COR-L47 (cell line): ENCODE measurements at places on chromosomes 4 and X.
A peak's percentile ranks its signal among the peaks of the same experiment; 100 is the strongest.

GRCh38 chr4:137960371-137961050 lies 281.6 kb downstream of the SLC7A11 start:
- no peak for DNase-seq

- no peak for DNase-seq
Observed at GRCh38 chrX:17017134-17017533, 70.7 kb downstream of the REPS2 start.

DNA sequence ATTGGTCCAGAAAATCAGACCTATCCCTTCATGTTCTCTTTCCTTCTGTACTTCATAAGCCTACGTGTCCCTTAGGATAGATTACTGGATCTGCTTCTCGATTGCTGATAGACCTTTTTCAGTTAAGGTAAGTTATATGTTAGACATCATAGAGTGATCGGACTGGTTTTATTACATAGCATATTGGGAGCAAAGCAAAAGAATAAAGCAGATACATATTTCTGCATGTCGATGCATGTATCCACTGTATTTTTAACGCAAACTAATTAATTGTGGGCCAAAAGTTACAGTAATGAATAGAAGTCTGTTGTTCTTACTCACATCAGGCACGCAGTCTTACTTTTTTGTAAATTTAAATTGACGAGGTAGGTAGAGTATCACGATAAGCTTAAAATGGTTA lies 106.4 kb downstream of the SLIT2 start:
- DNase-seq: no peak

DNA sequence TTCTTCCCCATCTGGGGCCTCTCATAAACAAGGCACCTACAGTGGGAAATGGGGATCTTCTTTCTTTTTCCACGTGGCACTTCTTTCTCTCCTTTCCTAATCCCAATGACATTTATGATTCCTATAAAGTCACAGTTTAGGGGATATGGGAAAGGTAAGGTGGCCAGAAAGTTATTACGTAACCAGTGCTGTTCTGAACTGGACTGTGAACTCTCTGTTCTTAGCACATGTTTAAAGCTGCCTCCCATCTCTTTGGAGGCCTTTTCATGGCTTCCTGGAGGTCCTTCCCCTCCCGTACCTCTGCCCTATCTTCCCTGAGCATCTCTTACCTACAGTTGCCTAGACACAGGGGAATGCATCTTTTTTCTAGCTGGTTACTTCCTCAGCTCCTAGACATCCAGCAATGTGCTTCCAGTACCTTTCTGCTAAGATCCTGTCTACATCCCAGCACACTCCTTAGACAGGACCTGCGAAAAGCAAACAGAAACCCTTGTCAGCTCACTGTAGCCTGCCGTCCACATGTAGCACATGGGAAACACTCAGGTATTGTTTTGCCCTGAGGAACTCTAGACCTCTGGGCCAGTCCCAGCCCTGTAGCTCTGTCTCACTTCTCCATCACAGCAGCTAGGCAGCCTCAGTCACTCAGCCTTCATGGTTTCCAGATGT lies 195.4 kb downstream of the NWD2 start:
- no peak for DNase-seq

DNA sequence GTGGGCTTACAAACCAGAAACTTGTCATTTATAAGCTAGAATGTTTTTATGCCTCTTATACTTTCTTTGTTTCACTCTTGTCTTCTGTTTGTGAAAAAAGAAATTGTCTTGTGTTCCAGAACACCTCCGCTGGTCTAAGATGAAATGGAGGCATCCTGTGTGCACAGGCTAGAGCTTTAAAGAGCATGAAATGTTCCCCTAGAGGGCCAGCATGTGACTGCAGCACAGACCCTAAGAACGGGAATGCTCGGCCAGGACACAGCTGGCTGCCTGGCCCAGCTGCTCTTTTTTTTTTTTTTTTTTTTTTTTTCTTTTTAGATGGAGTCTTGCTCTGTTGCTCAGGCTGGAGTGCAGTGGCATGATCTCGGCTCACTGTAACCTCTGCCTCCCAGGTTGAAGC lies 33.6 kb downstream of the SETD7 start:
- DNase-seq: no peak

- DNase-seq: no peak
Observed at GRCh38 chrX:154477891-154478477, 1.1 kb downstream of the LAGE3 start.

DNA sequence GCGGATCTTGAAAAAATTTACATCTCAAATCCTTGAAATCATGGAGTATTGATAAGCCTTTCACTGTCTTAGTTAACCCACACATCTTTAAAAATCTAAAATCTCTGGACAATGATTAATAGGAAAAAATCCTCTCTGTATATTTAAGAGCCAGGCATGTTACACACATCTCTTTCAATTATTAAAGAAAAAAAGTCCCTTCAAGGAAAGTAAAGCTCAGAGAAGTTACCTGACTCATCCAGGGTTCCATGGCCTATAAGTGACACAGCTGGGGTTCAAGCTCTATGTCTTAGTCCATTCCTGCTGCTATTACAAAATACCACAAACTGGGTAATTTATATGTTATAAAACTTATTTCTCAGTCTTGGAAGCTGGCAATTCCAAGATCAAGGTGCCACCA lies 14.2 kb upstream of the FGF16 start:
- DNase-seq: no peak

- no peak for DNase-seq
Observed at GRCh38 chrX:46506076-46506475, 39.1 kb downstream of the ZNF674 start.

- peak; percentile 26 for DNase-seq
Observed at GRCh38 chr4:152937336-152938236, 1.5 kb downstream of the FHDC1 start.

- DNase-seq: no peak
Observed at GRCh38 chr4:87574996-87575395, 33.3 kb upstream of the DSPP start.

- DNase-seq: no peak
Observed at GRCh38 chr4:9904976-9905587, 116.2 kb downstream of the SLC2A9 start.

- DNase-seq: no peak
Observed at GRCh38 chr4:150664935-150665334, 83.0 kb downstream of the MAB21L2 start.

GRCh38 chrX:21856504-21856903 lies 717 bp downstream of the YY2 start:
- no peak for DNase-seq

DNA sequence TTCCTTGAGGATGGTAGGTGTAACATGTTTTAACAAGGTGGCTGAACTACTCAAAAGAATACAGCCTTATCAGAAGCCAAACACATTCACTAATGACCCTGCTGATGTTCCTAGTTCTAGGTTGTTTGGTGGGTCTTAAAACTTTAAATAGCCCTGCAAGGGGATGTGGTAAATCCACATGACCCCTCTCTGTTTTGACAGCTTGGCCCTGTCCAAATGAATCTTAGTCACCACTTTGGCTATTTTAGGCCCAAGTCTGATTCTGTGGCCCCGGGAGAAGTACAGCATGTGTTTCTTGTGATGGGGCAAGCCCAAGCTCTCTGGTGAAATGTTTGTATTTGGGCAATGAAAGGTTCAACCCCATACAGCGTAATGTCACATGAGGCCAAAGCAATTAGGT lies 54.5 kb upstream of the GPR34 start:
- no peak for DNase-seq

- peak; percentile 29 for DNase-seq
Observed at GRCh38 chr4:128810331-128810870, 901 bp downstream of the JADE1 start.

GRCh38 chr4:16415751-16416150 lies 189.5 kb upstream of the TAPT1 start:
- no peak for DNase-seq
